ENCODE measurements at places on chromosomes 12 and 14.

DNA sequence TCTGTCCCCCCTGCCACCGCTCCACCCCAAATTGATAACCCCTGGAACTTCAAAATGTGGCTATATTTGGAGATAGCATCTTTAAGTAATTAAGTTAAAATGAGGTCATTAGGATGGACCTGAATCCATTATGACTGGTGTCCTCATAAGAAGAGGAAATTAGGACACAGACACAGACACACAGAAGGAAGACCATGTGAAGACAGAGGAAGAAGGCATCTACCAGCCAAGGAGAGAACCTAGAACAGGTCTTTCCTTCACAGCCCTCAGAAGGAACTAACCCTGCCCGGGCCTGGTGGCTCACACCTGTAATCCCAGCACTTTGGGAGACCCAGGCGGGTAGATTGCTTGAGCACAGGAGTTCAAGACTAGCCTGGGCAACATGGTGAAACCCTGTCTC, 3.6 kb upstream of the HRK start:
- DNase-seq, result no peak

GRCh38 chr12:31533470-31533869, 57.5 kb downstream of the DENND5B start:
- DNase-seq, result no peak

GRCh38 chr14:101130861-101131260, 227.3 kb upstream of the RTL1 start:
- no peak for DNase-seq

DNA sequence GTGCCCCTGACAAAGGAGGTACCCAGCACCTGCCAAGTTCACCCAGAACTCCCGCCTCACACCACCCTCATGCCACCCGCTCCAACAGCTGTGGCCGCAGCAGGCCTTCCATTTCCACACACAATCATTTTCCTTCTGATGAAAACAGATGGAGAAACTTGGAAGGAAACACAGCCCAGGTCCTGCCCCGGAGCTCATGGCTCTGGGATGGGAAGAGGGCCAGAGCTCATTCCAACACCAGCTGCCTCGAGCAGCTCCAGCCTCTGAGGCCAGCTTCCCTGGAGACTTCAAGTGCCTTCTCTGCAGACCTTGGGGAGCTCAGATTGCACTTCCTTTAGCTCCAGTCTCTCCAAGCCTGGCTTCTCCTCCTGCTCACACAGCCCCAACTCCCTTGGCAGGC, 55.1 kb upstream of the CMKLR1 start:
- DNase-seq, result no peak

- DNase-seq, result no peak
These were observed 22.4 kb upstream of the EIF2B2 start for GRCh38 chr14:74980398-74980730.
